ENCODE measurements at places on chromosomes 16 and 17.

- peak; percentile 4 for DNase-seq
These were observed 26.1 kb downstream of the METTL16 start for GRCh38 chr17:2485543-2485942.

GRCh38 chr16:84738255-84739038, 38.6 kb downstream of the USP10 start:
- DNase-seq: peak; percentile 89

GRCh38 chr17:72171703-72172667, 51.2 kb downstream of the SOX9 start:
- no peak for DNase-seq

GRCh38 chr17:8359769-8360168, 16.7 kb downstream of the KRABD2 start:
- peak; percentile 97 for DNase-seq

DNA sequence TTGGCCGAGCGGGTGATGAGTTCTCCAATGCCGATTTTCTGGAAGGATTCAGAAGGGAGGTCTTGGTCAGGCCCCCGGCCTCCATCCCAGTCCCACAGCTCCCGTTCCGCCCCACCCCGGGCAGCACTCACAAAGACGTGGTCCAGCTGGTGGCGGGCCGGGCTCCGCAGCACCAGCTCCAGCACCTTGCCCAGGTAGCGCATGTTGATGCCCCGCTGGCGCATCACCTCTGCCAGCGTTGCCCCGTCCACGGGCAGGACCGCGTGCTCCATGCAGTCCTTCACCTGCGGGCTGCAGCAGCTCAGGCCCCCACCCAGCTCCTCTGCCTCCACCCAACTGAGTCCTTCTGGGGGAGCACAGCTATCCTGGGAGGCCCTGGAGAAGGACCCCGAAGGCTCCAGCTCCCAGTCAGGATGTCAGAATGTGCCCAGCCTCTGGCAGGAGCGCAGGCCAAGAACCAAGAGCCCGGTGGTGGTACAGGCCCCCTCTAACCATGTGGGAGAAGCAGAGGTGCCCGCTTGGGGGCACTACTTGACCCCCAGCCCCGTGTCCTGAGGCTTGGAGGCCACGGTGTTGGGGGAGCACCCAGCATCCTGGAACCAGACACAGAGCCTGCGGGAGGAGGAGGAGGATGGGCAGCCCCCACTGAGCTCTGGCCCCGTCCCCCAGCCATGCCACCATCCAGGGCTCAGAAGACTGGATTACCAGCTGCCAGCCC, 16.2 kb downstream of the CLUH start:
- DNase-seq: no peak

DNA sequence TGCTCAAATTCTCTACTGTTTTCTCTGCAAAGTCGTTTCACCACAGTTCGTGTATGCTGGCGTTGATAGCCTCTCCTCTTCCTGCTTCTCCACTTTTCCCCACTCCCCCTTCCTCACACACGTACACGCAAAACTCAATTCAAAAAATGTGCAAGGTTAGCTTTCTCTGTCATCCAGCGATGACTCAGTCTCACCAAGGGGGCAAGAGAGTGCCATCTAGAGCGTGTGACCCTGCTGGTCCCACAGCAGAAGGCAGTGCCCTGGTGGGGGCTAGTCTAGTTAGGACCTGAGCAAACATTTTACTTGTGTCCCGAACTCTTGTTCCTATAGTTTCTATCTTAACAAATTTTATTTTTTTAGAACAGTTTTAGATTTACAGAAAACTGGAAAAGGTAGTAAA, 121.2 kb upstream of the CHMP6 start:
- peak; percentile 67 for DNase-seq

- DNase-seq: no peak
These were observed 16.2 kb downstream of the MLYCD start for GRCh38 chr16:83915081-83915480.

GRCh38 chr17:76145231-76146052, 4.4 kb upstream of the FOXJ1 start:
- DNase-seq: no peak

DNA sequence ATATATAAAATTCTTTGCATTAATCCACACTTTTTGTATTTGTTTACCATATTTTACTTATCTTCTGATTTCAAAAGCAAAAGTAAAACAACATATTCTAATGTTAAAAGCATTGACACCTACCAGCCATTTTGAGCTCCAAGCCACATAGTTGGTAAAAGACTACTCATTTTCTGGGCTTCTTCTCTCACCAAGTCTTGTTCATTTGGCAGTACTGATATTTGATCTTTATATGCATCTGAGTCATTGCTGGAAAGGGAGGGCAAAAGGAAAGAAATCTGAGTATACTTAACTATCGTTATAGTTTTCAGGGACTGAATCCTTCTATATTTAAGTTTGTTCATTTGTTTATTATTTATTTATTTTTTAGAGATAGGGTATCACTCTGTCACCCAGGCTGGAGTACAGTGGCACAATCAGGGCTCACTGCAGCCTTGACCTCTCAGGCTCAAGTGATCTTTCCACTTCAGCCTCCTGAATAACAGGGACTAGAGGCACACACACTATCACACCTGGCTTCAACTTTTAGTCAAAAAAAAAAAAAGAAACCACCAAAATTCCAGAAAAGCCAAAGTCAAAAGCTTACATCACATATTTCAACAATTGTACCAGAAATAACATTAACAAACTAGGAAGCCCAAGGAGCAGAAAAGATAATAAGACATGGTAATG, 121.0 kb upstream of the TOB1 start:
- DNase-seq: peak; percentile 2

GRCh38 chr17:29778956-29779811, 150.8 kb downstream of the SSH2 start:
- peak; percentile 76 for DNase-seq

DNA sequence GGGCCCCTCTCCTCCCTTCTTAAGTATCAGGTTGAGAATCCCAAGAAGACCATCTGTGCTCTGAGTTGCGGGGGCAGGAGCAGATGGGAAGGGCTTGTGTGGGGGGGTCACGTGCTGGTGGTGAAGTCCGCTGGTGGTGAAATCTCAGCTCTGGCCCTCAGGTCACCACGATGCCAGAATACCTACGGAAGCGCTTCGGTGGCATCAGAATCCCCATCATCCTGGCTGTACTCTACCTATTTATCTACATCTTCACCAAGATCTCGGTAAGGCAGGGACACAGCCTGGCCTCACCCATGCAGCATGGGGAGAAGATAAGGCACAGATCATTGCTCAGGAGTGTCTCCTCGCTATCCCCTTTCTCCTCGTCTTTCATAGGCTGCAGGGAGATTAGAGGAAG, 29.7 kb downstream of the SLC5A11 start:
- no peak for DNase-seq

DNA sequence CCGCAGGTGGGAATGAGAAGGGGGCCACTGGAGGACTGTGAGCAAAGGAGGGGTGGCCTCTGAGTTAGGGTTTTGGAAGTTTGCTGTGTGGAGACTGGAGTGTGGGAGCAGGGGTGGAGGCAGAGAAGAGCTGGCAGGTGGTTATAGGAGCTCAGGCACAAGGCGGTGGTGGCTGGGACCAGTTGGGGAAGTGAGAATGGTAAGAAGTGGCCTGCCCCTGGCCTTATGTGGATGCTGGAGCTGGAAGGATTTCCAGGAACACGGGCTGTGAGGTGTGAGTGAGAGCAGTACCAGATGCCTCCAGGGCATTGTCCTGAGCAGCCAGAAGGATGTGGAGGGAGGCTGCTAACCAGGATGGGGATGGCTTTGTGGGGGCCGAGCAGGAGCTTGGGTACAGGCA, 277.2 kb downstream of the SNX29 start:
- no peak for DNase-seq

GRCh38 chr17:76309461-76309860, 1.4 kb upstream of the QRICH2 start:
- no peak for DNase-seq

DNA sequence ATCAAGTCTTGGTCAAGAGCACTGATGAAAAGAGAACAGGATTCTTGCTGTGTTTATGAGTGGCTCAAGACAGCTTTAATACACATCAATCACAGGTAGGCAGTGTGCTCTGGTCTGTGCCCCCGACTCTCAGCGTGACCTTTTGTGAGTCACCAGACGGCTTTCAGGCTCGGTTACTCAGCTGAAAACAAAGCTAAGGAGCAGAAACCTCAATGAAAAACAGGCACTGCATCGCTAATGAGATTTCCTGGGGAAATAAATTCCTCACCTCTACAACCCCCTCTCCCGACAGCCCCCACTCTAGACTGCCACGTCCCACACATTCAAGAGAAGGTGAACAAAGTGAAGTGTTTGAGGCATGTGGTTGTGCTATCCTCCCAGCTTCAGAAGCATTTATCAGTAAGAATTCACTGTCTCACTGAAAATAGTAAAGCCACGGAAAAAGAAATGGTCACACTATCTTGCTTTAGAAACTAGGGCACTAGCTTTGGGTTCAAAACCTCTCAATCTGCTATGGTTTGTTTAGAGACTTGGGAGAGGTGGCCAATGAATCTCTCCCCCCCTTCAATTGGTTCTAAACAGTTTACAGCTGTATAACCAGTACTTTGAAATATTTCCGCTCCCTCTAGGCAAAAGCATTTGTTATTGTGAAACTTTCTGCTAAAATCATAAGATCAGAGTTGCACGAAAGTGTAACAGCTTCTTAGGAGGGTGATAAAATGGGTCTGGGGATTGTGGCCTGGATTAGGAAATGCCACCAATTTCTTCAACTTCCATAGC, 199.5 kb upstream of the PMFBP1 start:
- DNase-seq: peak; percentile 18

DNA sequence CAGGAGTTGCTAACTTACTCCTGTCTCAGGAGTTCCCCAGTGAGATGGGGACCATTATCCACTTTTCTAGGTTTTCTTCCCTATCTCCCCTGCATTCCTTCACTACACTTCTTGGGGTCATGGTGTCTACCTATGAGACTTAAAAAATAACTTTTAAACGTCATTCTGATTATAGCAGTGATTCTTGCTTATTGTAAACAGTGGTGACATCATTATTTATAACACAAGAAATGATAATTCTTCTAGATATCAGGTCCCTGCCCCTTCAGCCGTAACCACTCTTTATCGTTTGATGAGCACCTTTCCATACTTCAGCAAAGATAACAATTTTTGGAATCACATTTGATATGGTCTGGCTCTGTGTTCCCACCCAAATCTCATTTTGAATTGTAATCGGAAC, 27.2 kb upstream of the IRX3 start:
- no peak for DNase-seq

DNA sequence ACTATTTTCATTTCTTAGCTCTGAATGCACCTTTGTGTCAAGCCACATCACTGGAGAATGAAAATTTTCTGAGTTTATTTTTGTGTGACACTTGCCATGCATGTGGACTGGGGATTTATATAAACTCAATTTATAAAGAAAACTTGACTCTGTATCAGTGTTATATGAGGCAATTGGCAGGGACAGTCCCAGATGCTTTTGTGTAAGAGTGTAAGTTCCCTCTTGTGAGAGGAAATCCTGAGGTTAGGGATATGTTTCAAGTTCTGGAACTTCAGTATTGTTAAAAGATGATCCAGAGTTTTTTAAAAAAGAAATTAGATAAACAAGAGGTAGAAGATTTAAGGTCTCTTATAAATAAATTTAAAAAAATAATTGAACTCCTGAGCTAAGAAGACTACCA, 10.9 kb upstream of the CCL8 start:
- DNase-seq: no peak

GRCh38 chr17:41335747-41336146, 14.9 kb downstream of the KRT33A start:
- DNase-seq: no peak

- peak; percentile 47 for DNase-seq
These were observed 767 bp downstream of the SYNGR2 start for GRCh38 chr17:78168903-78169793.

GRCh38 chr16:51359141-51359955, 208.3 kb upstream of the SALL1 start:
- no peak for DNase-seq

GRCh38 chr16:1983544-1984346, at the start of gene GFER:
Gene GFER (plus strand): TSS chr16:1984193. CDS start chr16:1984219, 26 bp downstream.
- peak; percentile 95 for DNase-seq

DNA sequence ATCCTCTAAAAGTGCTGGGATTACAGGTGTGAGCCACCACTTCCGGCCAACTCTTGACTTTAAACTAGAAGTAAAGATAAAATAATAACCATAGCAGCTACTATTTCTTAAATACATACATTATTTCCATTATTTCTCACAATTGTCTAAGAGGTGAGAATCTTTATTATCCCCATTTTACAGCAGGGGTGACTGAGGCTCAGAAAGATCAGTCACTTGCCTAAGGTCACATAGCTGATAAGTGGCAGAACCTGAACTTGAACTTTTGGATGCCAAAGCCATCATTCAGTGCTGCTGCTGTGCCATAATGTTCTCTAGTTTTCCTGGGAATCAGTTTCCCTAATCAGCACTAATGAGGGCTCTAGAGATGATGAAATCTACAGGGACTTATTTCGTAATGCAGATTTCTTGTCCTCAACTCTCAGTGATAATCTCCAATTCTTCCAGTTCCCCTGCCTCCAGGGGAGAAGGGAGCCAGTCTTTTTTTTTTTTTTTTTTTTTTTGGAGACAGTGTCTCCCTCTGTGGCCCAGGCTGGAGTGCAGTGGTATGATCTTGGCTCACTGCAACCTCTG, 25.2 kb upstream of the GPRC5B start:
- no peak for DNase-seq

DNA sequence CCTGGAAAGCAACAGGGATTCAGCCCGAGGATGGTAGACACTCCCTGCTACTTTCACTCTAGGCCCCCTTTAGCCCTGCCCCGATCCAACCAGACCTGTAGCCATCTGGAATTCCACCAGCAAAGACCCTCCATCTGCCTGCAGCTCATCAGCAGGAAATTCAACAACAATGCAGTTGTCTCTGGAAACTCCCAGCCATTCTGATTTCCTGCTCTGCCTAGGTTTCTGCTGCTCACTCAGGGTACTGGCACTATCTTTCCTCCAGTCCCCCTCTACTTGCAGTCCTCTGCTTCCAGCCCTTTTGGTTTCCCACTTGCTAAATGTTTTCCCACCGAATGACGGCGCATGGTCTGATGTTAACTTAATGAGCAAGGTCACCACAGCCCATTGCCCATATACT, 2.7 kb upstream of the SP6 start:
- DNase-seq: peak; percentile 59

DNA sequence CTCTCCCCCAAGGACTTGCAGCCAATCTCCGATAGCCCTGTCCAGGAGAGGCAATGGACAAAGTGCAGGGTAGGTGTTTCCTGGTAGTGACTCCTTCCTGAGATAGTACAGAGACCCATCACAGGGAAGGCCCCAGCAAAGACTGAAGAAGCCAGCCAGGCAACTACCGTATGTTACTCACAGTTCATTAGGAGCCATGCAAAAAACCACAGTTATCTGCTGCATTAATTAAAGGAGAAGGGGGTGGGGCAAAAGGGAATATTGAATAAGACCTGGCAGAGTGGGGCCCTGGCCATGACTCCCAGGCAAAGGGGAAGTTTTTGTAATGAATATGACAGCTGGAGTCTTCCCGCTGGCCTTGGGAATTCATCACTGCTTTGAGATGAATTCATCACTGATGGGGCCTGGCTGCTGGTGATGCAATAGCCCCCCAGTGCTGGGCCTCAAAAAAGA, 2.5 kb upstream of the SLC13A2 start:
- no peak for DNase-seq

GRCh38 chr16:79997257-79997656, 396.7 kb upstream of the MAF start:
- peak; percentile 48 for DNase-seq

- DNase-seq: no peak
These were observed 19.1 kb downstream of the ETV4 start for GRCh38 chr17:43526886-43527648.

All from lung microvascular endothelial cell (primary cell).